Nucleus accumbens (tissue), 56 donors: ENCODE measurements at places on chromosomes 16 and 17.

DNA sequence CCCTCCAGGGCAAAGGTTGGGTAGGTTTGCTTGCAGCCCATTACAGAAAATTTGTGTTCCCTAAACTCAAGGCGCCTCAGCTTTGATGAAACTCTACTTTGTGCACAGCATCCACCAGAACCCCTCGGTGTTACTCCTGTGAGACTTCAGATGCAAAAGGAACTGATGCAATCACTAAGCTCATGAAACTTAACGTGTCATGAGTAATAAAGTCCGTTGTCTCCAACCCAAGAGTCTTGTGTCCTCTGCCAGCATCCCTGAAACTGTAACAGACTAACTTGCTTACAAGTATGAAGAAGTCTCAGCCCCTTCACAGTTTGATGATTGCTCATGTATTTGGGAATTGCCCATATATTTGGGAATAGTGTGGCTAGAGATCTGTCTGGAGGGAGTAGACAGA is 74.8 kb upstream of the MARCHF10 start:
- no peak for DNase-seq

DNA sequence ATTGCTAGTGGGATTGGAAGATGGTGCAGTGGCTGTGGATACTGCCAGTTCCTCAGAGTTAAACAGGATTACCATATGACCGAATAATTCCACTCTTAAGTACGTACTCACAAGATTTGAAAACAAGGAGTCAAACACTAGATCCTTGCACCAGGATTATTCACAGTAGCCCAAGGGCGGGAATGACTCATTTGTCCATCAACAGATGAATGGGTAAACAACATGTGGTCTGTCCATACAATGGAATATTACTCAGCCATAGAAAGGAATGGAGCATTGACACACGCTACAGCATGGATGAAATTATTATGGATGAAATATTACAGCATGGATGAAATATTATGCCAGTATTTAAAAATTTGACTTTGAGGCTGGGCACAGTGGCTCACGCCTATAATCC is 9.1 kb upstream of the MAPK8IP3 start:
- DNase-seq: no peak

GRCh38 chr17:14310605-14311004 is 9.7 kb downstream of the HS3ST3B1 start:
- no peak for DNase-seq

DNA sequence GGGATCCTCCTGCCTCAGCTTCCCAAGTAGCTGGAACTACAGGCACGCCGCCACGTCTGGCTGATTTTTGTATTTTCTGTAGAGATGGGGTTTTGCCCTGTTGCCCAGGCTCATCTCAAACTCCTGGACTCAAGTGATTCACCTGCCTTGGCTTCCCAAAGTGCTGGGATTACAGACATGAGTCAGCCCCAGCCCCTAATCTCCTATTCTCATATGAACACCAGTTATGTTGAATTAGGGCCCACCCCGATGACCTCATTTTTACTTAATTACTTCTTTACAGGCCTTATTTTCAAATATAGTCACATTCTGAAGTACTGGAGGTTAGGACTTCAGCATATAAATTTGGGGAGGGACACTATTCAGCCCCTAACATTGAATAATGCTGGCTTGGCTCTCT is 49.2 kb downstream of the ZNRF1 start:
- no peak for DNase-seq

- no peak for DNase-seq
Measured at GRCh38 chr16:13030769-13031168, 129.4 kb downstream of the SHISA9 start.
